Naive thymus-derived CD4-positive, alpha-beta T cell (primary cell): ENCODE measurements at places on chromosomes 13 and 19.

DNA sequence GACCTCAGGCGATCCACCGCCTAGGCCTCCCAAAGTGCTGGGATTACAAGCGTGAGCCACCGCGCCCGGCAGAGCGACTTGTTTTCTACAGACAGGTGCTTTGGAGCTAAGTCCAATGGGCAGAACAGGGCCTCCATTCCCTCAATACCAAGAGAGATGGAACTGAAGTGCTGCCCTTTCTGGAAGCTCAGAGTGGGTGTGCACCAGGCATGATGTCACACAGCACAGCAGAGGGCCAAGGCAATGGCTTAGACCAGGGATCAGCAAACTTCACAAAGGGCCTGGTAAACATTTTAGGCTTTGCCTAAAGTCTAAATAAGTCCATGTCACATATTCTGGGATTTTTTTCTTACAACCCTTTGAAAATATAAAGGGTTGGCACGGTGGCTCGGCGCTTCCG is 21.3 kb downstream of the TLE6 start:
- no peak for DNase-seq

DNA sequence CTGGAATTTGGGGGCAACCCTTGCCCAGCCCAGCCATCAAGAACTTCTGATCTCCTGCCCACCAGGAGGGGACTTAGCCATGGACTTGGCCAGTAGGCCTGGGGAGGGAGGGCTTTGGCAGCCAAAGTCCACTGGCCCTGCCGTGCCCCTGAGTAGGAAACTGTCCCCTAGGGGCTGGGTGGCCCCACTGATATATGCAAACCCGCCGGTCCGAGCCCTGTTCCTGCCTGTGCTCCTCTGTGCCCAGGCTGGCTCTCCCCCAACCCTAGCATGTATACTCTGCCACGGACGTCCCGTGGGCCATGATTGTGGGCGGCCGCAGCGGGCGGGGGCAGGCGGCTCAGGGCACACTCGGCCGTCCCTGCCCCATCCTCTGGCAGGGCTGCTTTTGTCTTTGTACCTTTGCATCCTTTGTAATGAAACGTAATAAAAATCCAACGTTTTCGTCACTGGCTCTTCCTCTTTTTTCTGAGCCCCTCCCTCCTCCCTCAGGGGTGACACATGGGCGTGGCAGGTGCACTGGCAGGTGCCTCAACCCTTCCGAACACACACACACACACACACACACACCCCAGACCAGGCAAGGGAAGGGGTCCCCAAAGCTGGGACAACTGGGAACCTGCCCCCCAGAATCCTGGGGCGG is 9.1 kb downstream of the COMP start:
- no peak for DNase-seq

DNA sequence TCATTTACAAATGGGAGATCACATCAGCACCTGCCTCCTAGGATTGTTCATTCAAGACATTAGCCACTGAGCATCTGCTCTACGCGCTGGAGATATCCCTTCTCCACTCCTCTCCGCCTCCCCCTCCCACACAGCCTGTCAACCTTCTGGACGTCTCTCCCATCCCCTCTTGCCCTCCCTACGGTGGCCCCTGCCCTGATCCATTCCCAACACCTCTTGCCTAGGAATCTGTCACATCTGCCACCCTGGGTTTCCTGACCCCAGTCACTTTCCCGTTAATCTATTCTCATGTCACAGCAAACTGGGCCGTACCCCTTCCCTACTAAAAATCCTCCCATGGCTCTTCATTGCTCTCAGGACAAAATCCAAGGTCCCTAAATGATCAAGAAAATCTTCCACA is 10.3 kb downstream of the DYRK1B start:
- no peak for DNase-seq

GRCh38 chr13:32045537-32045936 is 14.0 kb downstream of the FRY start:
- no peak for DNase-seq

- no peak for DNase-seq
Measured at GRCh38 chr13:95684418-95684817, 7.5 kb downstream of the DNAJC3 start.

- peak; percentile 38 for DNase-seq
Measured at GRCh38 chr19:12778017-12778904, 2.9 kb upstream of the HOOK2 start.

- no peak for DNase-seq
Measured at GRCh38 chr19:37997911-37998344, 90.9 kb downstream of the SIPA1L3 start.

DNA sequence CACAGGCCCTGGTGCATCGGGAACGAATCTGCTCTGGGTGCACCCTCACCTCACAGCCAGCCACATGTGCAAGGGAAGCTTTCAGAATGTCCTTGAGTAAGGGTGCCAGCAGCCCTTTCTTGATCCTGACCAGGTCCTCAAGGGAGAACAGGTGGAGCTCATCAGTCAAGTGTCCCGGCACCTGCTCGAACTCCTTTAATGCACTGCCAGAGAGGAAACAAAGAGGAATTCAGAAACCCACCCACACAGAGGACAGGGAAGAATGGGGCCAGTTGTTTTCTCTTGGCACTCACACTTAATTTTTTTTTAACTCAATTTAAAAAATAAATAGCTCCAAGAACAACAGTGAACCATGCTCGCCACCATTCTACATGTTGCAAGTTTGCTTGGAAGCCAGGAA is 41.7 kb downstream of the RUBCNL start:
- no peak for DNase-seq

DNA sequence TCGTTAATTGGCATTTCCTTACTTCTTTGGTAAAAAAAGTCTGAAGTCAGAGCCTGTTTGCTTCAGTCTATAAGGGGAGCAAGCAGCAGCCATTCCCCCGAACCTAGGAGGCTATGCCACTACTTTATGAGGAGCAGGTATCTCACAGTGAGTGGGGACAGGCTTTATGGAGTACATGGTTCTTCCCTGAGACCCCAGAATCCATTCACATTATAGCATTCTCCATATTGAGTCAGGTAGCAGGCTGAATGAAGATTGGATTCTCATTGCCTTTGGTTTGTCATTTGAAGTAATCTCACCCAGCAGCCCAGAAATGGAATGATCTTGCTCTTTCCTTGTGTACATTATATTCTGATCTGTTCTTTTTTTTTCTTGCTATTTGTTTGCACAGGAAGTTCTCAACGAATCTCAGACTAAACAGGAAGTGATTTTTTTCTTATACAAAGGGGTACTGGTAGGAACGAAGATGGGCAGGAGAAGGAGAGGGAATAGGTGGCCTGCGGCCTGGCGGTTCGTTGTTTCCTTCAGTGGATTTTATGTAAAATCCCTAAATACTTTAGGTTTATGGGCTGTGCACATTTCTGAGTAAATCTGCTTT is 74.4 kb downstream of the ARHGAP35 start:
- DNase-seq = no peak

GRCh38 chr19:46659151-46660007 is 1.6 kb downstream of the DACT3 start:
- no peak for DNase-seq

GRCh38 chr13:33106656-33107360 is 90.6 kb downstream of the KL start:
- DNase-seq = no peak

DNA sequence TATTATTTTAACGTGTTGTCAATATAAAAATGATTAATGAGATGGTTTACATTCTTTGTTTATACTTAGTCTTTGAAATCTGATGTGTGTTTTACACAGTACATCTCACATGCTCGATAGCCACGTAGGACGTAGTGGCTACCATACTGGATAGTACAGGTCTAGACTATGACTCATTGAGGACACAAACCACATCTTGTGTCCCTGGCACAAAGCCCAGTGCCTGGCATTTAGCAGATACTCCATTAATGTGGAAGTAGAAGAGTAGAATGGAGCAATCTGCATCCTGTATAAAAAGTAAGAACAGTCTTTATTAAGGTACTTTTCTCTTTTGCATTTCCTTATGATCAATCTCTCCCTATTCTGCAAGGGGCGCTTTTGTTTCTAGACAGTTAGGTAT is 49.0 kb upstream of the FRY start:
- no peak for DNase-seq

- DNase-seq = no peak
Measured at GRCh38 chr13:31301119-31301518, 101.3 kb downstream of the B3GLCT start.

- no peak for DNase-seq
Measured at GRCh38 chr13:89925107-89925506, 1422.4 kb upstream of the MIR17HG start.

GRCh38 chr13:30615866-30616541 is 1.7 kb upstream of the USPL1 start:
- no peak for DNase-seq

DNA sequence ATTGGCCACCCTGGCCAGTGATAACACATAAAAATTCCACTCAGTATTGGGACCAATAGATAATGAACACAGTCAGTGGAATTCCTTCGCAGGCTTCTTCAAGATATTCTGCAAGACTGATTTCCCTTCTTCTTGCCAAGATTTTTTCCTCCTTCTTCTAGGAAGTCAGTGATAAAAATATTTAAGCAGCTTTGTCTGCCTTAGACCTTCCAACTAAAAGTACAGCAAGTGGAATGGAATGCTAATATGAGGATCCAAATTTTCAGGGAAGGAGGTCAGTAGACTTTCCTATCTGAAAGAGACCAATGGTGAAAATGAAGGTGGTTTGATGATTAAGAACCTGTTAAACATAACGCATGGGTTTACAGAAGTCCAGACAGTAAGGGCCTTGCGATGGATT is 9.6 kb downstream of the STARD13 start:
- no peak for DNase-seq

DNA sequence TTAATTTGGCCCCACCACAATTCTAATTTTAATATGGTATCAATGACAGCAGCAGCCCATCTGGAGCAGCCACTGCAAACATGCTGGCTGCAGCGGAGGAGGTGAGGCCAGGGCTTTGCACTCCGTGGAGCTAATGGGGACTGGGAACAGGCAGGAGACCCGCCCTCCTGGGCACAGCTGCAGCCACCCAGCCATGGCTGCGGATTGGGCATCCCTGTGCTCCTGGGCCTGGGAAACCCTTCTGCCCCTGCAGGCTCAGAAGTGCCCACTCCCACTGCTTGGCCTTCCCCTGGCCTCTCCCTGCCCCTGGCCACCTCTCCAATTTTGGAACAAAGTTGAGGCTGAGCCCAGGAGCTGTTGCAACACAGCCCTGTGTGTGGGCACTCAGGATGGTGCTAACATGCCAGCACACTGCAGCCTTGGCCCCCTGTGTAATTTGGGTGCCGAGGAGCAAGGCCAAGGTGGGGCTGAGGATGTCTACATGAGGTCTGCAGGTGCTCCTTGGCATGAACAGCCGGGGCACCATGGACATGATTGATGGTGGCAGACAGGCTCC is 123.6 kb downstream of the PCDH9 start:
- no peak for DNase-seq

DNA sequence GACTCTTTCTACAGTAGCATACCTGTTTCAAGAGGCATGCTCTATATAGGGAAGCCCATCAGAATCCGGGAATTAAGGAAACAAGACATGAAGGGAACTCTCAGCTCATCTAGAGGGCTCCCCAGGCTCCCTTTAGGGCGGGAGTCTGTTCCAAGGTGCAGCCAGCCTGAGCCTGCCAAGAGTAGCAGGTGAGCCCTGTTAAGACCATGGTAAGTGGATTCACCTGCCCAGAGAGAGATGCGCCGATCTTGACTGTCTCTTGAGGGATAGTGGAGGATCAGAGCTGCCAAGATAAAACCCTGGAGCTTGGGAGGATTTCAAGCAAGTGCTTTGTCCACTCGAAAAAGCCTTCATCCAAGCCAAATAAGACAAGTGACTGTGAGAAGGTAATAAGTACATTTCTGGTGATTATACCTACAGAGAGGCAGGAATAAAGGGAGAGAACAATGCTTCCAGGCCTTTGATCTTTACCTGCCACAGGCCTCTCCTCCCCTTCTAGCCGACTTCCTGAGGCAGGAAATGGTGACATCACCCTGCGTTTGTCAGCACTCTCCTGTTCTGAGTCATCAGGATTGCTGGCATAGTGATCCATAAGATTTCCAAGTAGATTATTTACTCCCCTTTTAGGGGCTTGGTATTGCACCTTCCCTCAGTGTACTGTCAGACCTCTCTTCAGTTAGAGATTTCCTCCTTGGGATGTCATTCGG is 31.5 kb downstream of the KLF5 start:
- DNase-seq = no peak

GRCh38 chr19:11105014-11105636 is 15.9 kb downstream of the LDLR start:
- no peak for DNase-seq

DNA sequence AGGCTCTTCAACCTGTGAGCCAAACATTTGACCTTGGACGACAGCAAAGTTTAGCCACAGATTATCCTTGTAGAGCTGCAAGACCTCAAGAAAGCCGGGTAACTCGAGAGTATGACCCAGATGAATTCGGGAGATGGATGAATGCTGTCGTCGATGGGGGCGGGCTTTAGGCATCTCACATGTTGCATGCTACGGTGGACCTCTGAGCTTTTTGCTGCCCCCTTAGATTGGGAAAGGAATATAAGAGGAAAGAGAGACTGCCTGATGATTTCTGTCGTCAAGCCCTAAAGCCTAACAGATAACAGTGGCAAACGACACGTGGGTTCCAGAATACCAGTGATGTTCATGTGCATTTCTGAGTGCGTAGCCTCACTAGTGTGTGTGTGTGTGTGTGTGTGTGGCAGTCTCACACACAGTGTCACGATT is 730 bp upstream of the ABCC4 start:
- DNase-seq = no peak

- no peak for DNase-seq
Measured at GRCh38 chr13:74184283-74184682, 50.1 kb upstream of the KLF12 start.

GRCh38 chr13:46379611-46380010 is 7.4 kb downstream of the RUBCNL start:
- no peak for DNase-seq

DNA sequence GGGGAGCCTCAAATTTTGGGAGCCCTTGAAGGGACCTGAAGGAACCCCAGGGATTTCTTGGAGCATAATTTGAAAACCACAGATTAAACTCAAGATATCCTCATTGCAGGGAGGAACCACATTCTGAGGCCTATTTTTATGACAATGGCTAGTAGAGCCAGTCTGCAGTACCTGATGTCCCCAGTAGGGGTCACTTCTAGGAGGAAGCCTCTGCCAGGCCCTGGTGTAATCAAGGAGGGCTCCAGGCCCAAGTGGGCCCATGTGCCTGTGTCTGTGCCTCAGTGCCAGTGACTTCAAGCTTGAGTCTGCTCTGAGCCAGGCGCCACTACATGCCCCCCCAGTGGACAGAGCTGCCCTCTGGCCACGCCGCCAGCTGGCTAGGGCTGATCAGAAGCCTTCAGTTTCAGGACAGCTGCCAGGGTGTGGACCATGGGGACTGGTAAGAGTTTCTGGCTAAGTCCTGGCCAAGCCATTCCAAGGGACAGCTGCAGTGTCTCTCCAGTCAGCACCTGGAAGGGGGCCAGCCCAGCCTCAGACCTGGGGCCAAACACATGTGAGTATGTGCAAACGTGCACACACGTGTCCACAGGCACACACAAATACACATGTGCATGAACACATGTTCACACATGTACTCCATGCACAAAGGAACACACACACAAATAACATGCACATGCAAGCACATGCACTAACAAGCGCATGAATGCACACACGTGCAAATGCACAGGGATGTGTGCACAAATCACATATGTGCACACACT is 20.5 kb upstream of the SLC7A10 start:
- no peak for DNase-seq
